ENCODE measurements at places on chromosomes 6 and 20.

- no peak for DNase-seq
Observed at GRCh38 chr20:50850721-50851286, 55.9 kb downstream of the BCAS4 start.

DNA sequence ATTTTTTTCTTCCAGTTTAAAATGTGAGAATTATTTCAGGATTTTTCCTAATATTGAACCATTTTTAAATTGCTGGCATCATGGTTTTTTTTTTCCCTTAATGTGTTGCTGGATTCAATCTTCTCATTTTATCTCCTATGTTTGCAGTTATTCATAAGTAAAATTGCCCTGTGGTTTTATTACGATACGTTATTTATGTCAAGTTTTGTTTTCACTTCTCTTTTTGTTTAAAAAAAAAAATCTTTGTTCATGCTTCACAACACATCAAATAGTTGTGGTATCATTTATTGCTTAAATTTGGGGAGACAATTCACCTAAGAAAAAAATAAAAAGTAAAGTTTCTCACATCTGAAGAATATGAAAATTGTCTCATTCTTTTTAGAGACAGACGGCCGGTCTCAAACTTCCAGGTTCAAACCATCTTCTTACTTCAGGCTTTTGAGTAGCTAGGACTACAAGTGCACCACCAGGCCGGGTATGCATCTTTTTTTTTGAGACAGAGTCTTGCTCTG, 239.3 kb upstream of the ID4 start:
- DNase-seq: no peak

DNA sequence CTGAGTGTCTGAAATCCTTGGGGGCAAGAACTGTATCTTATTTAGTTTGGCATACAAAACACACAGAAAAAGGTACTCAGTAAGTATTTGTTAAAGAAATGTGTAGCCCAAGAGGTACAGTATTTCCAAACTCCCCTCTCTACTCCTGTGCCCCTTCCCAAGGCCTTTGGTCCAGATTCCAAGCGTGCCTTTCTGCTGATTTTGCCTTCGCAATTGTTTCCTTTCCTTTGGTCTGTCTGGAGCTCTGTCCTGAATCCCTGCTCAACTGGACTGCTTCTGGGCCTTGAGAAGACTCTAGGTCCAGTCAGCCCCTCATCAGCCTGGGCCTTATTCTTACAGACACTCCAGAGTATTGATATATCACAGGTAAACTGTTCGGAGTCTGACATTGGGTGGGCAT, 122.2 kb upstream of the SYNCRIP start:
- no peak for DNase-seq

DNA sequence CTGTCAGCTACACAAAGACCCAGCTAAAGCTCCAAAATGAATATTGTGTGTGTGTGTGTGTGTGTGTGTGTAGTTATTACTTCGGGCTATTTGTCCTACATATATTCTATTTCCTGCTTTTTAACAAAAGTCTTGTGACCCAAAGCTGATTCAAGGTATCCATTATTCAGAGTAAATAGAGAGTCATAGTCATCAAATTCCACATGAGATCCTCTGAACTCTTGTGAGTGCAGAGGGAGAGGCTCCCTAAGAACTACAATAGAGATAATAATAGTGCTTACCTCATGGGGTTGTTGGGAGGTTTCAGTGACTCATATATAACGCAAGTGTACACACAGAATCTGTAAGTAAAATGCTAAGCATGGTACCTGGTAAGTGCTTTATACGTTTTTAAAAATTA, 95.6 kb upstream of the SHLD1 start:
- peak; percentile 77 for DNase-seq

- DNase-seq: no peak
Observed at GRCh38 chr20:219290-220115, 7.6 kb upstream of the DEFB129 start.

DNA sequence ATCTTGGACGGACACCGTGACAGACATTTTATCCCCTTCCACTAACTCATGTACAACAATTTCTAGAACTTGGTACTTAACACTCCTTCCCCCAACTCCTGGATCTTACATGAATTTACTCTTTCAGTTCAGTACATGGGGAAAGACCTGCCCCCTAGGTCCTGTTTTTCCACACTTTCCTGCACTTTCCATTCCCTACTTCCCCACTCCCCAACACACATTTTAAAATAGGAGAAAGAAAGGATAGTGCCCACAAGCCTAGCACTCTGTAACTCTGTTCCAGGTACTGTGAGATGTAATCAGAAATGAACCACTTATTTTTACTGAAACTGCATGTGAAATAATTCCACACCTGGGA, 1.3 kb downstream of the ADGRG6 start:
- no peak for DNase-seq

GRCh38 chr20:48584391-48585060, 243.3 kb downstream of the PREX1 start:
- DNase-seq: no peak

- peak; percentile 93 for DNase-seq
Observed at GRCh38 chr20:44695674-44696300, 19.4 kb upstream of the CCN5 start.

DNA sequence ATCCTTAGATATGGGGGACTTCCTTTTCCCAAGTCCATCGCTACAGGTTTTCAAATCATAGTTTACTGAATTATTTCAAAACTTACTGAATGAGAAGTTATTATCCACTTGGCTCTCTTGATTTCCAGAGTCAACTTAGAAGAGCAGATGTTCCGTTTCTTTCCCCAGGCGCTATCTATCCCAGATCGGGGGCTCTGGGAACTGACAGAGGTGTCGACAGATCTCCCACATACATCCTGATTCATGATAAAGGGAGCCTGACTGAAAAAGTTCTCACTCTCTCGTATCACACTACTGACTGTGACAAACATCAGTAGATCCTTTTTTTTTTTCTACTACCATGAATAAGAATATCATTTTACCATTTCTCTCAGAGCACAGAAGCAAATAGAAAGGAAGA, 654.8 kb downstream of the RNF144B start:
- no peak for DNase-seq

DNA sequence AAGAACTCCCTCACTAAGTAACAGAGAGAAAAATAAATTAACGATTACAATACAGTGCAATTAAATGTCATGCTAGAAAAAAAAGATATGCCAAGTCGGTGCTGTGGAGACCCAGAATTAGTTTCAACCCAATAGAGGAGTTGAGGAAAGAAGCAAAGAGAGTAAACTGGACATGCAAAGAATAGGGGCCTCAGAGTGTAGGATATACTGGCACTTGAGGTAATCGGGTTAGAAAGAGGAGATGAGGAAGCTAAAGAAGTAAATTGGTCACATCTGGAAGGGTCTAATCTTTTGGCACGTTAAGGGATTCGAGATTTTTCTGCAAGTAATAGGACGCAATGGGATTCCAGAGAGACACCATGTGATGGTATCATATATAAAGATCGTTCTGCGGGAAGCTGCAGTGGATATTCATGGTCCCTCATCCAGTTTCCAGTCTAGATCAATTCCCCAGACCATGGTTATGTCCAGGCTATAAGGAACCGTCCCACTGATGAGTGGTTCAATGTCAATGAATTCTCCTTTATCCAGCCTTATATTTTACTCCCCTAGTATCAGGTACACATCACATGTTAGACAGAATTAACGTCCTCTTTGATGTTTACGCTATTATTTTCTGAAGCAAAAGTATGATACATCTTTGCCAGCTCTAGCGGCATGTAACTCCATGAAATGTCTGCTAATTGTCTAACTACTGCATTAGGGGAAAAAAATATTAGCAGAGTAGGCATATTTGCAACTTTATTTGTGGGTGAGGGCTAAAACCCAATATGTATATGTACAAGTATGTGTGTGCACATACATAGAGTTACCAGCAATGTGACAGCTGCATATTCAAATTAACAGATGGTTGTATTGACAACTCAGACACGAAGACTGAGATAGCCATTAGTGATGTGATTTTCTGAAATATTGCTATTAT, 1.1 kb upstream of the TBC1D32 start:
- DNase-seq: peak; percentile 19

DNA sequence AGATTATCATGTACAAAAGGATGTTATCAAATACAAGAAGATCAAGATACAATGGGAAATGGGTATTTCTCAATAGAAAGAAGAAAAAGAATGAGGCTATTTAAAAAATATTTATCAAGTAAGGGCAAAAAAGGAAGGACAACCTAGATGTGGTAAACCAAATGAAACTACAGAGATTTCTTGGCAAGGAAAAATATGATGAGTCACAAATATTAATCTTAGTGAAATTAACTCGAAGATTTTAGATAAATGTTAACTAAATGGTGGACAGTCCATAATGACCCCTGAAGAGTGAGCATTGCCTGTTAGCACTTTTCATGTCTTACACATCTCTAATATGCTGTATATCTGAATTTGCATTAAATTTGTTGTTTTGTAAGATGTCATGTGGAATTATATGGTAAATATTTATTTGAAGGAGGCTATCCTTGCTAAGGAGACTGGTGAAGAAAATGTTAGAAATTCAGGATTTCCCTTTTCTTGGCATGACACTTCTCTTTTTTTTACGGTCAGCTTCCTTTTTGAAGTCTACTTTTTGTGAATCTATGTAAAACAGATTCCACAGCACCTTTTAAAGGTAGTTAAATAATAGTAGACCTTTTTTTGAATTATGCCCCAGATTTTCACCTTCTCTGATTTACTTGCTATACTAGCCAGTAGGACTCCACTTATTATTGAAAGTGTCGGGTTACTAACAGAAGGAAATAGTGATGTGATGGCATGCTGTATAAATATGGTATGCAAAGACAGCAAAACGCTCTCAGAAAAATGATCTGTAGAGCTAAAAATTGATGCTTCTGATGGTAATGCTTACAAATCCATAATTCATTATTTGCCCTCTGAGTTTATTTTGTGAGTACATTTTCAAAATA, 120.5 kb downstream of the HIVEP1 start:
- DNase-seq: no peak

DNA sequence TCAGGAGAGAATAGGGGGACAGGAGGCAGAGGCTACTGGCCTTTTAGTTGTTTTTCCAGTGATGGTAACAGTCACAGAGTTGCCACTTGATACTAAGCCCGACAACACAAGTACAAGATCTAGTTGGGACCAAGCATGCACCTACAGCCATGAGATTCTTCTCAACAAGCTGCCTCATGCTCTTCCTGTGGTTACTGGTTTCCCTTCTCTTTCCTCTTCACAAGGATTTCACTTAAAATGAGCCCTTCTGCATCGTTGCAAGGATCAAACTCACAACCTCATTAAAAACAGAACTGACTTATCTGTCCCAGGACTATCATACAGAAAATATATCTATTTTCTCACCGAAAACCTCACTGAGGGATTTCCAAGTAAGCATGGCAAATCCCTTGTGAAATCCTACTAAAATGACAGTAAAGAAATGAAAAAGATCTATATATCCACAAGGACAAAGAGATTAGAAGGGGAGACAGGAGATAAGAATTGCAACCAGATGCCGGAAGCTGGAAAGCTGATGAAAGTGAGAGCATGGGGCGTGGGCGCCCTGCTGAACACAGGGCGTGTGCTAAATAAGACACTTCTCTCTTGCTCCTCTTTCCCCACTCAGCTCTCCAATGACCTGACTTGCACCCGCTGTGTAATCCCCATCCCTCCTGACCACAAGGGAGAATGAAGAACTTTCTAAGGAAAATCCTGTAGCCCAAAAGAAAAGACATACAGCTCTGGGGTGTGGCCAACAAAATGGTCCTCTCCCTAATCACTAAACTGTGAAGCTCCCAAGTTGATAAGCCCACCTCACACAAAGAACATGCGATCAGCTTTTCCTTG, 13.4 kb downstream of the MTFR2 start:
- no peak for DNase-seq

DNA sequence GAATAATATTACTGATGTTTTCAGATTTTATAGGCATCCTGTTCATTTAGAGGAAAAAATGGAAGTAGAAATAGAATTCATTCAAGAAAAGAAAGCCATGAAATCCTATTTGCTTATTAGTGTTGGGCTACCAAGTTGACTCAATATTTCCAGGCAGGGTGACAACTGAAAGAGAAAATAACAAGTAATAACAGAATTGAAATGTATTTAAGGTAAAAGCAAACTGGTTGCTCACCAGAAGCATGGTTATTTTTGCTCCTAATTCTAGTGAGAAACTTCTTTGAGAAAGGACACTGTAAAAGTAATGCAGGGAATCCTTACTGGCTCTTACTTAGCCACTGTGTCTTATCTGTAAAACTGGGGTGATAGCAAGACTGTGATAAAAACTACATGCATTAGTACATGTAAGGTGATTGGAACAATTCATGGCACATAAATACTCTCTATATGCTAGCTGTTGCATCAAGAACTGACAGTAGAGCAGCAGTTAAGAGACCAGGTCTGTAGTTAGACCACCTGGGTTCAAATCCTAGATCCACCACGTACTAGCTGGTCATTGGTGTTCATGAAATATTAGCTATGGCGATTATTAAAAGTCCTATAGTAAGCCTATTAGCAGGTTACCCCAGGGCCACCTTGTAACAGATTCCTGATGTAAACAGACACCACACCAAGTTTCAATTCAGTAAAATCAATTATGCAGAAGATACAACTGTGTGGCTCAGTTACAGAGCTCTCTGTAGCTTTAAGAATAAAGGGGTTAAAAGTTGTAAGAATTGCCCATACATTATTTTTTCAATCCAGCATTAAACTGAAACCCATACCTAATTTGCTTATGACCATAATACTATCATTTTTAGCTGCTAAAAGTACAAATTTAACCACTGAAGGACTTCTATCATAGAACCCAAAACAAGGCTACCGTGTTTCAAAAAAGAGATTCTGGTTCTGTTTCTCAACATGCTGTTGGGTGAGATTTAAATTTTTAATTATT, 159.2 kb upstream of the COL21A1 start:
- DNase-seq: no peak

Data from fibroblast of skin of abdomen (primary cell).